Stimulated activated CD4-positive, alpha-beta T cell treated with anti-CD3 and anti-CD28 coated beads, TNF-alpha, amount 100 ng/mL, for 4 hours (primary cell): ENCODE measurements at places on chromosomes 7 and 10.

GRCh38 chr7:131556053-131556908 lies at the start of gene PODXL:
Gene PODXL (minus strand): TSS chr7:131556628. CDS start chr7:131556359, 269 bp downstream.
- DNase-seq: peak; percentile 31

DNA sequence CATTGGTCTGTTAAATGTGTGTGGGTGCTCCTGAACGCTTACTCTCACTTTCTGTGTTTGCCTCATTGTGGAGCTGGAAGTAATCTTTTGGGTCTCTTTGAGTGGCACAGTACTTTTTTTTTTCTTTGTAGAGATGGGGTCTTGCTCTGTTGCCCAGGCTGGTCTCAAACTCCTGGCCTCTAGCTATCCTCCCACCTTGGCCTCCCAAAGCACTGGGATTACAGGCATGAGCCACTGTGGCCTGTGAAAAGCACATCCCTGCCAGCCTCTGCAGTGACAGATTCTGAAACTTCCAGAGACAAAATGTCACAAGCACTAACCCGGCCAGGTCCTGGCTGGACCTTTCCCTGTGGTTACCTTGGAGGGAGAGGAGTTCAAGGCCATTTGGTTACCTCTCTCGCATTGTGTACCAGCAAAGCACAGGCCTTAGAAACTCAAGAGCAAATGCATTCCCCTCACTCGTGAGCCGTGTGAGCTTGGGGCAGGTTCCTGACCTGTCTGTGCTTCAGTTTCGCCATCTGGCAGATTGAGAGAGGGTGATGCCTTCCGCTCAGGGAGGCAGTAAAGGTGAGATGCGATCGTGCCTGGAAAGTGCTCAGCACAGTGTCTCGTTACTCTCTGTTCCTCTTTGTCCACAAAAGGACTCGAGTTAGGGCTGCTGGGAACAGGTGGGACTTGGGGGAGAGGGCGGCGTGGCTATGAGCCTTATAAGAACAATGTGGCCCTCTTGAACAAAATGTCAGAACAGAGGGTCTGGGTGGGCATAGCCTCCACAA lies 72.6 kb upstream of the SEPHS1 start:
- DNase-seq: no peak

- DNase-seq: no peak
Measured at GRCh38 chr10:70906953-70907636, 18.7 kb upstream of the PCBD1 start.

- DNase-seq: no peak
Measured at GRCh38 chr10:109593682-109594081, 329.6 kb downstream of the XPNPEP1 start.

DNA sequence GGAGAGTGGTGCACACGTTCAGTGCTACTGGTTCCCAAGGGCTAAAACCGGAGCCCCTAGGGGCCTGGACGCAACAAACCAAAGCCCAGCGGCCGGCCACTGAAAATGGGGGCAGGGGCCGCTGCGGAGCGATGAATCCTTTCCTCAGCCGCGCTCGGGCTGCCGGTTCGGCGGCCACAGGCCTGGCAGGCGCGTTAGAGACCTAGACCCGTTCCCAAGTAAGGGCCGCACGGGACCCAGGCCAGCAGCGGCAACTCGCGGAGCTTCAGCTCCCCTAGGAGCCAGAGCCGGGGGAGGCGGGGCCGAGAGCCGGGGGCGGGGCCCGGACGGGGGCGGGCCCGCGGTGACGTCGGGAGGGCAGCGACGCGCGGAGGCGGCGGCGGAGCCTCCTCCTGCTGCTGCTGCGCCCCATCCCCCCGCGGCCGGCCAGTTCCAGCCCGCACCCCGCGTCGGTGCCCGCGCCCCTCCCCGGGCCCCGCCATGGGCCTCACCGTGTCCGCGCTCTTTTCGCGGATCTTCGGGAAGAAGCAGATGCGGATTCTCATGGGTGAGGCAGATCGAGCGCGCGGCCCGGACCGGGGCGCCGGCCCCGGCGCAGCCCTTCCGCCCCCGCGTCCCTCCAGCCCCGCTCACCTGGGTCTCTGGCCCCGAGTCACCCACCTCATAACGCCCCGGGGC lies at the start of gene ARF5:
ARF5 (plus strand) TSS at position 393 of the 678 bp plus-strand sequence; CDS start at position 481, 88 bp downstream.
- DNase-seq: peak; percentile 78

DNA sequence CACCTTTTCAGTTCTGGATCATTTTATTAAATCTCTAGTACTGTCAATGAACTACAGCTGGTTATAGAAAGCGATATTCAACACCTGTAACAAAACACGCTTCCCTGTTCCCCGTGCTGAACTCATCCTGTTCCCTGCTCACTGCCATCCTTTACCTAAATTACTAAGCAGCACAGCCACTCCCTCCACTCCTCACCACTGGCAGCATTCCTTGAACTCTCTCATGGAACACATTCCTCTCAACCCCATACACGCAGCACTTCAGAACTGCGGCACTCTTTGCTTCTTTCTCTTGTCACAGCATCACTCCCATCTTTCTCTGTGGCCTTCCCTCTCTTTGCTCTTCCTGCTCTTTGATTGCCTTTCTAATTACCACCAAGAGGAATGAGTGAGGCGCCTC lies 27.4 kb downstream of the RELN start:
- no peak for DNase-seq

GRCh38 chr10:64430690-64431323 lies 909.6 kb downstream of the REEP3 start:
- no peak for DNase-seq

- DNase-seq: peak; percentile 81
Measured at GRCh38 chr7:584122-584465, 64.4 kb upstream of the PDGFA start.
